Left ventricle myocardium inferior (tissue), 1 donor: ENCODE measurements at places on chromosomes 13 and 19.

DNA sequence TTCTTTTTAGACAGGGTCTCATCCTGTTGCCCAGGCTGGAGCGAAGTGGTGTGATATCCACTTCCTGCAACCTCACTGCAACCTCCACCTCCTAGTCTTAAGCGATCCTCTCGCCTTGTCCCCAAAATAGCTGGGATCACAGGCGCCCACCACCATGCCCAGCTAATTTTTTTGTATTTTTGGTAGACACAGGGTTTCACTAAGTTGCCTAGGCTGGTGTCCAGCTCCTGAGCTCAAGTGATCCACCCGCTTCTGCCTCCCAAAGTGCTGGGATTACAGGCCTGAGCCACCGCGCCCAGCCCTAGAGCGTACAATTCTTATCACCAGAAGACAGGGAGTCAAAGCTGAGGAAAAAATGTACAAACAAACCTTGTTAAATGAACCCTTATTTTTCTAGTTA is 4.5 kb upstream of the ELOF1 start:
- no peak for DNase-seq

DNA sequence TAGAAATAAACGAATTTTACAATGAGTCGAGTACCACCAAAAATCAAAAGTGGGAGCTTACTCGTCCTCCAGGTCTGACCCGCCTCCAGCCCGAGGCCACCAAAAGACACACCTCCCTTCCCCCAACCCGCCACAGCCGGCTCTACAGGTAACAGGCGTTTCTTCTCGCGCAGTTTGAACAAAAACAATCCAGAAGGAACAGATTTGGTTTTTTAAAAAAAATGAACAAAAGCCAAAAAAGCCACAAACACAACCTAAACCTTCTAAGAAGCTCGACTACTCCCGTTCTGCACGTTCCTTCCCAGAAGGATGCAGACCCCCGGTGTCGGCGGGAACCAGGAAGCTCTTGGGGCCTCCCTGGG is 671 bp downstream of the ZDHHC20 start:
- DNase-seq, result peak; percentile 46

DNA sequence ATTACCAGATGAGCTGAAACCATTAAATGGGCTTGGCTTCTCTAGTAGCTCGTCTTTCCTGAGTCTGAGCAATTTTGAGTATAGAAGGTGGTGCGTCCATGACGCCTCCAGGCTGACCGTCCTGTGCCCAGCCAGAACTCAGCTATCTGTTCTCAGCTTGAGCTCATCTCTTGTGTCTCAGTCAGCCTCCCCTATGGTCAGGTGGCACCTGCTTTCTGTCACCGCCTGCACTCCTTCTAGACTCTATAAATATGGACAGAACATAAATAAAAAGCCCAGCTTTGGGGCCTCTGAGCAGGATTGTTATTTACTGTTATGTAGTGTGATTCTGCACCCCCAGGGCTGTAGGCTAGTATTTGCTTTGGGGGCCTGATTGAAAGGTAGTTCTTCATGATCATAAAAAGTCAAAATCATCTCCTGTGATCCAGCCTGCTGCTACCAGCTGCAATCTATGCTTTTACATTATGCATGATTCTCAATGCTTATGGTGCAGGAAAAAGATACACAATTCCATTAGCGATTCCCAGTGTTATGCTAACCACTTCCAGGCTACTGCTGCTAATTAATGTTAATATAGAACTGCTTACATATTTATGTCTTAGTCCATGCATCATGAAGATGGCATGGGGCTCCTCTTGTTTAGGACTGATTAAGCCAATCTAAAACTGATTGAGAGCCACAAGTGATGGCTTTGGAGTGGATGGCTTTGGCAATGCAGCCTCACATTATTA is 72.5 kb upstream of the TMTC4 start:
- DNase-seq, result no peak

DNA sequence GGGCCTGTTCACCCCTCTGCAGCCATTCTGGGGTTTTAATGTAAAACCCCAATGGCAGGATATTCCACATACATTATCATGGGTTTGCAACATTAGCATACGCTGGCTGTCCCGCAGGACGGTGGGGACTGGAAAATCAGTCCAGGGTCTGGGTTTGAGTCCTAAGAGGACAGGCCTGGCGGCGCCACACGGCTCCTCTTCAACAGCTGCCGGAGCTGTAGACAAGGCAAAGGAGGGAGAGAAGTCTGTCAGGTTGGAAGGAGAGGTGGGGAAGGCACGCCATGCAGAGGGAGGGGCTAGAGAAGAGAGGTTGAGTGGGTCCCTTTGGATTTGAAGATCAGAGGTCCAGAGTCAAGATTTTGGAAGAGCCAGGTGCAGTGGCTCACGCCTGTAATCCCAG is 11.9 kb downstream of the NFKBID start:
- DNase-seq, result no peak

- peak; percentile 92 for DNase-seq
Observed at GRCh38 chr19:12782424-12783290, 7.3 kb upstream of the HOOK2 start.

DNA sequence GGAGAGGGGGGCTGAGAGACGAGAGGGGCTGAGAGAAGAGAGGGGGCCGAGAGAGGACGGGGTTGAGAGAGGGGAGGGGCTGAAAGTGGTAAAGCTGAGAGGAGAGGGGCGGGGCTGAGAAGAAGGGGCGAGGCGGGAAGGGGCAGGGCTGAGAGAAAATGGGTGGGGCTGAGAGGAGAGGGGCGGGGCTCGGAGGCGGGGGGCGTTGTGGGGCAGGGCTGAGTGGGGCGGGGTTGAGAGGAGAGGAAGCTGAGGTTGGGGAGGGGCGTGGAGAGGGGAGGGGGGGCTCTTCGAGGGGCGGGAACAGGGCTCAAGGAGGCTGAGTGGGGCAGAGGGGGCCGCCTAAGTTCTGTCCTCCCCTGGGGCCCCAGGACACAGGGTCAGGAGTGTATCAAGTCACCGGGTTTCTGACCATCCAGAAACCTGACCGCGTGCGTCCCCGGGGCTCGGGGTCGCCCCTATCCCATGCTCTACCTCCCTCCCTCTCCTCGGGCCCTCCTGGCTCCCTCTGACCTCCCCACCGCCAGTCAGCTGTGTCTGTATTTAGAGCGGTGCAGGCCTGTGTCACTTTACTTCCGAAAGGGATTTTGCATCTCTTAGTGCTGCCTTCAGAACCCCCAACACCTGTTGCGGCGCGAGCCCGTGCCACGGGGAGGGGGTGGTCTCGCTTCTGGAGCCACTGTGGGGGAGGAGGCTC is 38.6 kb upstream of the SEMA6B start:
- DNase-seq, result no peak

DNA sequence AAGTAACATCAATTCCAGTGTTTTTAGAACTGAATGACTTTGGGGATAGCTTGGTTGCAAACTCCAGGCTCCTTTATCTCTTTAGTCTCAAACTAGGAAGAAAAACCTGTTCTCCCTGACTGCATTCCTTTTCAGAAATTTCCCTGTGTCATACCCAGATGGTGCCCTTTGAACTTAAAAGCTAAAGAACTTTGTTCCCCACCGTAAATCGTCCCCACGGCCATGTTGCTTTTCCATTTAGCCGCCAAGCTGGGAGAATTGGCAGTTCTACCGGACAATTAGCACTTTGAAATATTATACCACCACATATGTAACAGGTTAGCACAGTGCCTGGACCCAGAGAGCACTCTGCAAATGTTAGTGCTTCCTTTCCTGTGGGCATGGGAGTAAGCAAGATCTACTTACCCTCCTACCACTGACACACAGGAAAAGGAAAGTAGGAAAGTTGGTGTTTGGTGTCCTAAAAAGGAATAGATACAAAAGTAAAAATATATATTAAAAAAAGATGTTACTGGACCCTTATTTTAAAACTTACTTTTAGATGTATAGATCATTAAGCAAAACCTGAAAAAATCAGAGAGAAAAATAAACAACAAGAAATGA is 191.9 kb upstream of the MIR17HG start:
- no peak for DNase-seq

DNA sequence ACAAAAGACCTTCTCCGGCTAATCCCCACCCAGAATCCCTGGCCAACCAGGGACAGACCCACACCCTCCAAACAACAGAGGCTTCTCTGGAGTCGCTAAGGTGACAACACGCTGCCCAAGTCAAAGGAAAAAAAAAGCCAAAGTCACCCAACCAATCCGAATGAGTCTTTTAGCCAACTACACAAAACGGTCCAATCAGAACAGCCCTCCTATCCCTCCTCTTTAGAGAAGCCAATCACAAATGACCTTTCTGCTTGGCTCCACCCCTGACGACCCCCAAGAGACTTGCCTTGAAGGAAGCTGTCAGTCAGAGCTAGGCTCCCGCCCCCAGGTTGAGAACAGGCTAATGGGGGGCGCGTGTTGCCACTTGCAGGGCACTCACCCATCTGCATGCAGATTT is 6.6 kb upstream of the FBXW9 start:
- no peak for DNase-seq

GRCh38 chr19:32489971-32490370 is 84.4 kb downstream of the DPY19L3 start:
- no peak for DNase-seq

GRCh38 chr19:5026706-5027273 is 57.9 kb downstream of the KDM4B start:
- no peak for DNase-seq

- DNase-seq, result no peak
Observed at GRCh38 chr13:29499506-29500165, 95.9 kb downstream of the SLC7A1 start.

DNA sequence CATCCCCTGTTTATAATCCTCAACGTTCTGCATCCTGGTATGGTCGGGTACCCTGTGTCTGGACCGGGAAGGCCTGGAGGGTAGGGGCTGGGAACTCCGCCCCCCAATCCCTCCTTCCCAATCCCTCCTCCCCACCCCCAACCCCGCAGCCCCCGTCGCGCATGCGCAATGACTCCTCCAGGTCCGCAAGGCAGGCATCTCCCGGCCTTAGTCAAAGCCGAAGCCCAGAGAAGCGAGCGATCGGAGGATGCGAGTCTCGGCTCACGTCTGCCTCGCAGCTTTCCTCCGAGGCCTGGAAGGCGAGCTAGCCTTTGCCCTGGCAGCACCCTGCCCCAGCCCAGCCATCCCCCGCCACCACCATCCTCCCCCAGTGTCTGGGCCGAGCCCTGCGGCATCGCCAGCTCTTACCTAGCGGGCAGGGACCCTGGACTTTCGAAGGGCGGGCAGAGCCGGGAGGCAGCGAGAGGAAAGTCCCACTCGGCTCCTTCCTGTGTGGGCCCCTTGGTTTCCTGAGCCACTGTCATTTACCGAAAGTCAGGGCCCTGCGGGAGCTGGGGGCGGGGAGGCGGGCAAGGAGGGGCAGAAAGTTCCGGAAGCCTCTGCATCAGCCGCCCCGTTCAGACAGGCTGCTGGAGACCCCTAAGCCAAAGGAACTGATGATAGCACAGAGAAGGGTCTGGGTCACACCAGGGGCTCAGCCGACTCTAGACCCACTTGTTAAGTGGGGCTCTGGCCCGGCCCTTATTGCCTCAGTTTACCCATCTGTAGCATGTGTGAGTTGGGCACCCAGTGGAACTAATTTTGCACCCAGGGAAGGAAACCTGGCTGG is at the start of gene JAK3:
Gene JAK3 (minus strand): TSS at position 445 of the 829 bp plus-strand sequence. CDS start 3,565 bp downstream, outside the sequence.
- DNase-seq, result peak; percentile 54

DNA sequence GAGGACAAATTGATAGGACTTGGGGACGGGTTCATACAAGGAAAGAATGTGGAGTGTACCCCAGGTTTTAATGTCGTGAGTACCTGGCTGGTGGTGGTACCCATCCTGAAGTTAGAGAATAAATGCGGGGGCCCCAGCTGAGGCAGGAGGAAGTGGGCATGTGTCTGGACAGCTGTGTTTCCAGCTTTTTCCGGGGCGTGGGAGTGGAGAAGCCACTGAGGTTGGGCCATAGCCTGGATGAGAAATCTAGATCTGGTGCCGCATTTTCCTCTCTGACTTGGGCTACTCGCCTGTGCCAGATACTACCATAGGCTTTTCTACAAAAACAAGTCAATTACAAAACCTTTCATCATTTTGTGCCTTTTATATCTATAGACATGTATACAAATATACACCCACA is 147.4 kb downstream of the STK24 start:
- DNase-seq, result no peak

GRCh38 chr19:7578127-7578526 is 17.5 kb upstream of the CAMSAP3 start:
- no peak for DNase-seq

- peak; percentile 53 for DNase-seq
Observed at GRCh38 chr13:73945871-73946270, 188.3 kb downstream of the KLF12 start.

DNA sequence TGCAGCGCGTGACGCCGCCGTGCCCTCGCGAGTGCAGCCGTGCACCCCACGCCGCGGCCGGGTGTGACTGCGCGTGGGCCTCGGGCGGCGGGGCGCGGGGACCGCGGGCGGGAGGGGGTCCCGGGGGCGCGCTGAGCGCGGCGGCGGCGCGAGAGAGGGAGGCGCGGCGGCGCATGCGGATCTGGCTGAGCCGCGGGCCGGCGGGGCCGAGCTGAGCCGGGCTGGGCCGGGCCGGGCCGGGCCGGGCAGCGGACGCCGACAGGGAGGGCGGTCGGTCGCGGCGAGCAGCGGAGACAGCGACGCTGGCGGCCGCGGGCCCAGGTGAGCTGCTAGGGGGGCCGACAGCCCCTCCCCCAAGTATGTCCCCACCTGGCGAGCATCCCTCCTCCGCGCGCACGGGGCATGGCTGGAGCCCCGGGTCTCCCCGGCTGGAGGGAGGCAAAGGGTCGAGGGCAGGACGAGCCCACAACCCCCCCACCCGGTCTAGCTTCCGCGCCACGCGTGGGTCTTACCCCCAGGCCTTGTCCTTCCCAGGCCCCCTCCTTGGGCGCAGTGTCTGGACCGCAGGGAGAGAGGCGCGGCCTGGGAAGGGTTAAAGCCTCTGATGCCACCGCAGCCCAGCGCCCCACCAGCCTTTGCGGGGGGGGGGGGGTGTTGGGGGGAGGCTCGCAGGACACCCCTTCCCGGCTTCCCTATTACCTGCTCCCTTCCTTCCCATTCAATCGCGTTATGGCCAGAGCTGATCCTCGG is at the start of gene SPTBN4:
Gene SPTBN4 (plus strand): TSS at position 17 of the 750 bp plus-strand sequence. CDS start 5,621 bp downstream, outside the sequence.
- DNase-seq, result no peak

DNA sequence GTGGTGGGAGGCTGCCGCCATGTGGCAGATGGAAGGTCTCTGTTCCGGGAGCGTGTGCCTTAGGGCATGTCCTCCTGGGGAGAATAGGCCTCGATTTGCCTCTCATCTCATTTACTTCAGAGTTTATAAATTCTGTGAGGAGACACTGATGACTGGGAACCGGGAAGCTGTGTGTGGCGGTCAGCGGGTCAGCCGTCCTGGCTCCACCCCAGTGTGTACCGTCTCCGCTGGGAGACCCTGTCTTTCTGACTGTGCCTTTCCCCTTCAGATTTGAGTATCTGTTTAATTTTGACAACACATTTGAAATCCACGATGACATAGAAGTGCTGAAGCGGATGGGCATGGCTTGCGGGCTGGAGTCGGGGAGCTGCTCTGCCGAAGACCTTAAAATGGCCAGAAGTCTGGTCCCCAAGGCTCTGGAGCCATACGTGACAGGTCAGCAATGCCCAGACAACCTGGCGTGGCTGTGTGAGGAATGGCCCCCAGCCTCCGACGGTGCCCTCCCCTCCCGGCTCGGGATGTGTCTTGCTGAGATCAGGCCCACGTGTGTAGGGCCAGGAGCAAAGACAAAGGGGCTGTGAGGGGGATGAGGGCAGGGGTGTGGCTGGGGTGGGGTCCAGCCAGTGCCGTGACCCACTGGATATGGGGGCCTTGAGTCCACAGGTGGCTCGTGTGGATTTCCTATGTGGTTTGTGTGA is 21.6 kb downstream of the ATP4B start:
- DNase-seq, result peak; percentile 1
